RPMI8226 (cell line): ENCODE measurements at places on chromosomes 5 and 9.

- DNase-seq, result no peak
Measured at GRCh38 chr5:136058039-136058971, 29.5 kb downstream of the TGFBI start.

GRCh38 chr5:53890490-53890889 is 330.1 kb downstream of the NDUFS4 start:
- no peak for DNase-seq

DNA sequence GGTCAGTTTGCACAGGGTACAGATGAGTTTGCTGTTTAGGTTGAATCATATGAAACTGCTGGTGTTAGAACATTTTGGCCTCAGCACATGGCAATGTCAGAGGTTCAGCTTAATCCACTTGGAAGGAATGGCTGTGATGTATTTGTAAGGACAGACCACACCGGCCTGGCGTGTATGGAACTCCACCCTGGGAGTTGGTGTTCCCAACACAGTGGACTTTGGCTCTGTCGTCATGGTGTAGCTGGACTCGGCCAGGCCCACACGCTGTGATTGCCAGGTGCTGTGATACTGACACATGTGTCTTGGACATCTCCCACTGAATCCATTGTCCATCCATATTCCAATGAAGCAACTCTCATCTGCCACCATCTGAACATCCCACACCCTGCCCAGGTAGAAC is 90.3 kb downstream of the ZNF618 start:
- no peak for DNase-seq

DNA sequence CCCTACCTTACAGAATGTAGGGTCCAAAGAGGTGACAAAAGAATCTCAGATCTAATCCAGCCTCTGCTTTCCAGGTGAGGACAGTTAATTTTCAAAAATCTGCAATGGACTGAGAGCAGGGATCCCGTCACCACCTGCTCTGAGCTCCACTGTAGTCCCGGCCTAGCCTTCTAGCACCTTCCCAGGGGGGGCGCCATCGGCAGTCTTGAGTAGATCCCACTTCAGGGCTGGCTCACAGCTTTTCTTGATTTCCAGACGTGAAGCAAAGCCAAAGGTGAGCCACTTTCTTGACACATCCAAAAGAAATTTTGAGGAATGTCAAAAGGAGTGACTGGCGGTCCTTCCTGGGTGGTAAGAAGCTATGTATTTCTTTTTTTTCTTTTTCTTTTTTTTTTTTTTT is 114.1 kb downstream of the SYK start:
- DNase-seq, result peak; percentile 70

- DNase-seq, result peak; percentile 11
Measured at GRCh38 chr5:69432412-69433206, 17.7 kb downstream of the MARVELD2 start.

- DNase-seq, result no peak
Measured at GRCh38 chr5:152551061-152551460, 146.0 kb upstream of the NMUR2 start.

DNA sequence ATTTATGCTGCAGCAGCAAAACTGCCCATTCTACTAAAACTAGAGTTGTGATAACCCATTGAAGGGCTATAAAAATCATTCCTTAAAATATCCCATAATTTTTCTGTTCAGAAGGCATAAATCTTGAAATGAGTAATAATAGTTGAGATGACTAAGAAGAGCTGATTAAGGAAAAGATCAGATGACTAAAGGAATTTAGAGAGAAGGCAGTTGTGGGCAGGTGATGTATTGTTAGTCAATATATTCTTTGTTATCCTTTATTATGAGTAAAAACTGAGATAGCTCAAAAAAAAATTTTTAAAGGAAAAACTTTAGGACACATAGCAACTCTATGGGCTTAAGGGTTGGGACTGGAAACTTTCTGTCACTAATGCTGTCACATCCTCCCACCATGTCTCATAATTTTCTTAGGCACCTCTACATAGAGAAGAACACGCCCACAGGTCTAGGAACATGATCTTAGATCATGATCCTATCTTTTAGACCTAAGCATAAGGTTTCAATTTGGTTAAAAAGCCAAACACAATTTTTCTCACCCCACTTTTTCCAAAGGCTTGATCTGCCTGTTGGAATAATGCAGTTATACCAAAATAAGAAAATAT is 597.5 kb upstream of the MEF2C start:
- no peak for DNase-seq

DNA sequence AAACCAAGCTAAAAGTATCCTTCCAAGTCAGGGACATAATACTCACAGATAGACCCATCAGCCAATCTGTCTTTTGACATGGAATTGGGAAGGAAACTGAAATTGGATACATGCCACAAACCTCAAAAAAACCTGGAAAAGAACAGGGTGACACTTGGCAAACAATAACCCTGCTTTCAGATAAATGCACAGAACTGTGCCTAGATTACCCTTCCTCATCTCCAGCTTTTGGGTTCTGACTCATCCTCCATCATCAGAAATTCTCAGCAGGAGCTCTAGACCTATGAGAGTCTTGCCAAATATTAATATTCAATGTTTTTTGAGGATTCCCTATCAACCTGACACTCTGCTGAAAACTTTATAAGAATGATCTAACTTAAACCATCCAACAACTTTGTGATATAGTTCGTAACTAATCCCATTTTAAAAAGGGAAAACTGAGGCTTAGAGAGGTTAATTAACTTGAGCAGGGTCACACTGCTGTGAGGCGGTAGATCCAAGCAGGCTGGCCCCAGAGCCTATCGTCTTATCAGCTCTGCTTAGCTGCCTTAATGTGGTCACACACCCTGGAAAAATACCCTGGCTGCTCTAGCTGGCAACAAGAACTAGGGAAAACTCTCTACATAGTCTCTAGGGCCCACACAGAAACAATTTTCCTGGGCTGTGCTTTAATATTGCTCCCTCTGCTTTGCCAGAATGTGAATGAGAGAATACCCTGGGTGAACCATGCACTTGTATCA is 157.0 kb upstream of the TRPC7 start:
- DNase-seq, result no peak

DNA sequence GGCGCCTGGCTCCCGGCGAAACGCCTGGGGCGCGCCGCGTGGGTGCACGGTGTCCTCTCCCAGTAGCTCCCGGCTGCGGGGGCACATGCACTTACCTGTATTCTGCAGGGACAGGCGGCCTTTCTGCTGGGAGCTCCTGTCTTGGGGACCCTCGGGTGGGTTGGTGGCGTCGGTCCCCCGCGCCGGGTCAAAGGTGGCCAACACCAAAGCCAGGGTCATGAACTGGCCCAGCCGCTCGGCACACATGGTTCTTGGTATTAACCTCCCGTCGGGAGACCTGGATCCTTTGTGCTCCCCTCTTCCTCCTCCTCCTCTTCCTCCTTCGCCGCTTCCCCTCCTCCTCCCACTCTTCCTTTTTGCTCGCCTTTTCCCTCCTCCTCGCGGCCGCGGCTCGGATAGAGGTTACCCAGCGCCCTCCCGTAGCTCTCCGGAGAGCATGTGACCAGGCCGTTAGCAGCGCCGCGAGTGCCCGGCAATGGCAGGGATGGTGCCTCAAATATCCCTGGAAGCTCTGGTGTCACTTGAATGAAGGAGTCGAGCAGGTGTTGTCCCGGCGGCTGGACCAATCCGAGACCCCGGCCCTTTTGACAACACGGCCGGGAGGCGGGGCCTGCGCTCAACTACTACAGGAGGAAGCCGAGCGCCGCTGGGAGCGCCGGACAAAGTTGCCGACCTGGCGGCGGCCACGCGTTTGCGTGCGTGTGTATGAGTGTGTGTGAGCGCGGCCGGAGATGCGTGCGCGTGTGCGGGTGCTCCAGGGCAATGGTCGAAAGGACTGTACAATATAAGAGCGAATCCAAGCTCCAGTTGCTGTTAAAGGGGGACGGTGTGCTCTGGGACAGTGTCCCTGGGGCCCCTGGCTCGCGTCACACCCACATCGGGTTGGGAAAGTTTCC is at the start of gene STC2:
Gene STC2, minus strand, starts transcription at position 467 of the 896 bp plus-strand sequence. Its CDS starts 221 bp downstream, at position 246.
- DNase-seq, result peak; percentile 92

DNA sequence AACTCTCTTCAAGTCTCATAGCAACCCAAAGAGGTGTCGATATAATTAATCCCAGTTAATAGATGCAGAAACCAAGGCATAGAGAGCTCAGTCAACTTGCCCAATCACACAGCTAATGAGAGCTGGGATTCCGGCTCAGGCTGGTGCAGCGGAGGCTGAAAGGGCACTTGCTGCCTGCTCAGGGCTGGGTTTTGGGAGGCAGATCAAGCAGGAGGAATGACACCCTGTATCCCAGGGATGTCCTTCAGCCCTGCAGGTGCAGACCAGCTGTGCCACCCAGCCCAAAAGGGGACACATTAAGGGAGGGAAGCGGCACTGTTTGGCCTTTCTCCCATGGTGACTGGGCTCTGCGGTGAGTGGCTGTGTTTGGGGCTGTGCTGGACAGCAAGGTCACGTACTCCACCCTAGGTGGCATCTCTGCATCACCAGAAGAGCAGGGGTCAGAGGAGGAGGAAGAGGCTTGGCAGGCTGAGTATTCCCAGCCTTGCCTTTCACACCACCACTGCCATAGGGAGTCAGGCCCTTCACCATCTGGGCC is 124.1 kb downstream of the MVB12B start:
- no peak for DNase-seq

DNA sequence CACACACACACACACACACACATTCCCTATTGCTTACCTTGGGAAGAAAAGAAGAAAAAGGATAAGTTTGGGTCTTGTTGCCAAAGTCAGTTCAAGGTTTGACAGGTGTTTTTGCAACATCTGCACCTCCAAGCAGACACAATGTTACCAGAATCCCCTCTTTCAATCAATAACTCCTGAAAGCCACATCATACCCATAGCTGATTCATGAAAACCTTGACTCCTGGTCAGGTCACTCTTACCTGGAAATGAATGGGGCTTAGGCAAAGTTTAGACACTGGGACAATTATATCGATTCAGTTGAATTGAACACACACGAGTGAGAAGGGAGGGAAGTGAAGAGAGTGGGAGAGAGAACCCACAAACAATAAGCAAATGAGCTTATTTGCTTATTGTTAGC is 27.0 kb downstream of the IL9 start:
- DNase-seq, result no peak

DNA sequence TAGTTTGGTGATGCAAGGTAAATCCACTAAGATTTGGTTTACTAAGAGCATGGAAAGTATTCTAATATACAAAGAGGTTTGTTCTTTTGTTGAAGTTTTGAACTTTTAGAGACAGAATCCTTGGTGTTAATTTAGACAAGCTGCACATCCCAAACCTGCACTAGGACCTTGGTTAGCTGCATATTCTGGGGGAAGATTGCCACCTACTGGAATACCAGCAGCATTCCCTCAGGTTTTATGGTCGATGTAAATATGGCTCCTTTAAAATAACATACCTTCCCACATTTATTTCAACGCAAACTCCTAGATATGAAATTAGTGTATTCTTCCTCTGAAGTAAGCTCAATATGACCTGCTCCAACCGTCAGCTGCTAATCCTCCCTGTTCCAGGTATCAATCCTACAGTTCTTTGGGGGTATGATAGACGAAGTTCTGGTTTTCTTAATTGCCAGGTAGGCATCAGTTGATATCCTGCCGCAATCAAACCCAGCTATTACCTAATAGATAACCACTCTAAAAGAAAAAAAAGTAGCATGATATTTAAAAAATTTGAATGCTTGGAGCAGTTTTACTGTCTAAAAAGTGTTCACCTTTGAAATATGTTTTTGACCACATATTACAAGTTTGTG is 624.1 kb downstream of the ISL1 start:
- peak; percentile 52 for DNase-seq

DNA sequence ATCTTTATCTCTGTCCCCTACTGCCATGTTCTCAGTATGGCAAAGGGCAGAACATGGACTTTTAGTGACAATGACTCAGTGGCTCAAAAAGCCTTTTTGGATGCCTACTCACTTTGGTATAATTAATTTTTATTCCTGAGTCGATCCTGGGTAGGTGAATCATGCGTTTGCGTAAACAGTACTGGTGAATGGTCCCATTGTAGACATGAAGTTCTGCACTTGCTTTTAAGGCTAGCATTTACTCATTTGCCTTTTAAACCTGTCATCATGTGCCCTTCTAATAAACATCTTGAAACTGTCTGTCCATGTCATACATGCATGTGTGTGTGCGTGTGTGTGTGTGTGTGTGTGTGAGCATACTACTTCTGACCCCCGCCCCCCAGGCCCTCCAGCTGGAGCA is 223.0 kb downstream of the AUH start:
- DNase-seq, result no peak

DNA sequence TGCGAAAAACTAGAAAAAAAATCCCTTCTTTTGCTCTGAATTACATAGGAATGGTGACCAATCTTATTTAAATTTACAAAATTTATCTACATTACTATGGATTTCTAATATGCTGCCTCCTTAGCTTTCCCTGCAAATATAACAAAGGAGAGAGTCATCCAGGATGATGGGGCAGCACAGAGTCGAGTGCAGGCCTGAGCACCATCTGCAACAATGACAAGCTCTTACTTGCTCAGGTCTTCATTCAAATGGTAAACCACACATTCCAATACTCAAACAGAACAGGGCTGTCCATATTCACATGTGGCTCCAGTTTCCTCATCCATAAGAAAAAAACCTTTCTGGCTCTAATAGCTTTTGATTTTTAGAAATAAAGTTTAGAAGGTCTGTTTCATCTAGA is 33.5 kb upstream of the ZNF354B start:
- no peak for DNase-seq
